Renal pelvis (tissue), 12 donors: ENCODE measurements at places on chromosomes 3 and 15. TPM values are rescaled to one million over a fixed set of nuclear protein-coding genes. Genes with fewer than 3 reads are reported as not detected.

Gene POPDC2
- 4.1 TPM for polyA plus RNA-seq

Gene TNFAIP8L3
- polyA plus RNA-seq = 1.9 TPM

- DNase-seq = no peak
Observed at GRCh38 chr3:66224220-66224619, 3.4 kb downstream of the SLC25A26 start.

GRCh38 chr3:189771842-189772450, 140.8 kb downstream of the TP63 start:
- no peak for DNase-seq

Gene LSAMP
- polyA plus RNA-seq = 12.8 TPM

DNA sequence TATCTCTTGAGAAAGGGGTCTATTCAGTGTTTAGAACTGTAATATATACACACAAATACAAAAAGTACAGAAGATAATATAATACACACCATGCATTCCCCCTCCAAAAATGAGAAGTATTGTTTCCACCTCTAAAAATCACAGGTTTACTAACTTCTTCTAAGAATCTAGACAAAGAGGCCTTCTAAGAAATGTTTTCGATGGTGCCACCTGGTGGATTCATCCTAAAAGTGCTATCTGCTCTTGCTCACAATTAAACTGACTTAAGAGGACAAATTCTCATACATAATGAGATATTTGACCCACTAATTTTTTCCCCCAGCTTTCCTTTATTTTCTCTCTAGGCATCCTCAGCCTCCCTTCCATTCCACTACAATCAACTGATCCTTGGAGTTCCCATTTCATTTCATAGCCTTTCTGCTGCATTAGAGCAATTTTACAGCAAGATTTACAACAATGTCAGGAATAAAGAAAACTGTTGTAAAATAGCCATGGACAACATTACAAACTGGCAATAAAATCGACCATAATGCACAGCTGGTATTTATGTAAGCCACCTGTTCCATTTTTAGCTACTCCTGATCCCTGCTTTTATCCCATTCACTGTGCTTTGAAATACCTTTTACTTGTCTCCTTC, 124.6 kb downstream of the ARRDC4 start:
- peak; percentile 72 for DNase-seq

- no peak for DNase-seq
Observed at GRCh38 chr3:128064962-128065361, 12.7 kb downstream of the SEC61A1 start.

Gene HCLS1
- 6.7 TPM for polyA plus RNA-seq

DNA sequence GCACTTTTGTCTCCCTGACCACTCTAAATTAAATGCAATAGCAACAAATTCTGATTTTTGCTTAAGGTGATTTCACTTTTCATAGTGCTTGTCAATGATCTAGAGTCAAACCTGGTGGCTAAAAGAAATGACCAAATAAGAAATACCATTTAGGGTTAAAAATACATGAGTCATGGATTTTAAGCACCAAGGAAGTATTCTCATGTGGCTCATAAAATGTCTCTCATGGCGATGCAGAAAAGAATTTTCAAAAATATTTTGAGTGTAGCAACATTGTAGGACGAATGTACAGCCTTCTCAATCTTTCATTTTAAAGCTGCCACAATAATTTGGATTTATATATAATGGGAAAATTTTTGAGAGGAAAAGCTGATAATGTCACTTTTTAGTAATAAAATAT, 193.6 kb downstream of the EPHA3 start:
- no peak for DNase-seq

GRCh38 chr3:5657106-5657505, 469.6 kb downstream of the EDEM1 start:
- DNase-seq = no peak

- no peak for DNase-seq
Observed at GRCh38 chr15:60374628-60375081, 23.1 kb downstream of the ANXA2 start.

Gene DLEC1
- polyA plus RNA-seq = 1.6 TPM

DNA sequence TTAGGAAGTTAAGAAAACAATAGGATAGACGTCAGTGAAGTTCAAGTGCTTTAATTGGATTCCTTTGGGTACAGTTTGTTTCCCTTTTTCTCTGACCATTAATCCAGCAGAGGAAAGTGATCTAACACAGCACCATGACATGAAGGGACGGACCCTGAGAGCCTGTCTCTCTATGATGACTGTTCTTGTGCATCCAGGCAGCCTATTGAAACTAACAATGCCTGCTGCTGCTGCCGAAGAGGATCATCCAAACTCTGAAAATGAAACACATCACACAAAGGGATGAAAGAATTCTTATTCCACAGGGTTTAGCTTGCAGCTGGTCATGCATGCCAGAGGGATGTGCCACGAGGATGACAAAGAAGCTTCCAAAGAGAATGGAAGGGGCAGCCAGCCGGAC, 75.5 kb downstream of the ZBTB20 start:
- peak; percentile 46 for DNase-seq

GRCh38 chr3:73136941-73137340, 75.5 kb downstream of the EBLN2 start:
- DNase-seq = no peak

Gene SLC15A2
- 22.0 TPM for polyA plus RNA-seq

Gene RYR3
- polyA plus RNA-seq = 19.2 TPM

GRCh38 chr15:57962887-57963286, 102.6 kb downstream of the ALDH1A2 start:
- DNase-seq = no peak

DNA sequence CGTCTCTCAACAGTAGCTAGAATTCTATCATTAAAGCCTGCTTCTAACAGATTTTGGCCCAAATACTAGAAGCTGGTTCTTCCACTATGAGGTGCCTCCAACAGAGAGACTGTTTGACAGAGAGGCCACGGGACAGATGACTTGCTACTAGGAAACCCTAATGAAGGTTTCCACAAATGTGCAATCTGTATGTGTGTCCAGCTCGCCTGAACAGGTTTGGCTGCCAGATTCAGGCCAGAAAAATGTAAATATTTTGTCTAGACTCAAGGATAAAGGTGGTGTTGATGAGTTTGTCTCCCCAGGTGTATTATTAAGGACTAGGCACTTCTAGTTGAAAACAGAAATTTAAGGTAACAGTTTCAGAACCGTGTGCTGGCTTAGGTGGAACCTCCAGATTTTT, 91.6 kb upstream of the TRIM42 start:
- DNase-seq = no peak

- DNase-seq = no peak
Observed at GRCh38 chr3:16728770-16729745, 123.8 kb upstream of the DAZL start.

- DNase-seq = no peak
Observed at GRCh38 chr3:143535994-143536784, 312.1 kb downstream of the SLC9A9 start.

- no peak for DNase-seq
Observed at GRCh38 chr3:42106646-42107045, 15.5 kb downstream of the TRAK1 start.

Gene MCTP2
- polyA plus RNA-seq = 20.2 TPM

DNA sequence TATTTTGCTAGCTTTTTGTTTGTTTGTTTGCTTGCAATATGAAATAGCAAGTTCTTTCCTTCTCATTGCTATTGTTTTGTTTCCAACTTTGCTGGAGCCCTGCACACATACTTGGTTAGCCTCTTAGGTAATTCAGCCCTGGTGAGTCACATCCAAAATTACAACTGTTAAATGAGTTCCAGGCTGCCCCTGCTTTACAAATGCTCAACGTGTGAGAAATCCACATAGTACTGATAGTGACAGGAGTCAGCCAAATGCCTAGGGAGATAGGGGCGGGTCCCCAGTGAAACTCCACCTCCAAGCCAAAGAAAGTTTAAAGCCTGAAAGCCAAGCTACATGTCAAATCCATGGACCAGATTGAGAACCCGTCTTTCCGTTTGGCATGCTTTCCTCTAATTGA, 81.3 kb upstream of the RNF7 start:
- no peak for DNase-seq

- no peak for DNase-seq
Observed at GRCh38 chr15:64029110-64029509, 17.2 kb downstream of the DAPK2 start.

GRCh38 chr15:92429378-92430068, 35.8 kb downstream of the ST8SIA2 start:
- no peak for DNase-seq

GRCh38 chr3:54358316-54358715, 236.0 kb downstream of the CACNA2D3 start:
- DNase-seq = no peak

DNA sequence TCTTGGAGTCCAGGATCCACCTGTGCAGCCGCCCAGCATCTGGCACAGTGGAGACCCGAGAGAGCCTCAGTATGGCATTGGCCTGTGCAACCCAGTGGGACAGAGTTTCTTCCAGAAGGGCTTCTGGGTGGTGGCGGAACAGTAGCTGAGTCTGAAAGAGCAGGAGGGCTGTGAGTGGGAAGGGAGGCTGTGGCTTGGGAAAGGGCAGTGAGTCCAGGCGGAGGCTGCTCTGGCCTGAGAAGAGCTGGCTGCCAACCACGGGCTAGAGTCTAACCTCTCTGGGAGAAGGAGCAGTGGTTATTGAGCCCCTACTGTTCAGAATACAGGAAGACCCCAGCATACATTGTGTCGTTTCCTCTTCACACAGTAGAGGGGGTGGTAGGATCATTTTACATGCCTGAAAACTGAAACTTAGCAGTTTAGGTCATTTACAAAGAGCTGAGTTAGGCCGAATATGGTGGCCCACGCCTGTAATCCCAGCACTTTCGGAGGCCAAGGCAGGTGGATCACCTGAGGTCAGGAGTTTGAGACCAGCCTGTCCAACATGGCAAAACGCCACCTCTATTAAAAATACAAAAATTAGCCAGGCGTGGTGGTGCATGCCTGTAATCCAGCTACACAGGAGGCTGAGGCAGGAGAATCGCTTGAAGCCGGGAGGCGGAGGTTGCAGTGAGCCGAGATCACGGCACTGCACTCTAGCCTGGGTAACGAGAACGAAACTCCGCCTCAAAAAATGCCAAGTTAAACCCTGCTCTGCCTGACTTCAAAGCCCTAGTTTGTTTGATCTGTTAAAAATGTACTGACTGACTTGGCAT, 3.2 kb downstream of the AEN start:
- peak; percentile 68 for DNase-seq

DNA sequence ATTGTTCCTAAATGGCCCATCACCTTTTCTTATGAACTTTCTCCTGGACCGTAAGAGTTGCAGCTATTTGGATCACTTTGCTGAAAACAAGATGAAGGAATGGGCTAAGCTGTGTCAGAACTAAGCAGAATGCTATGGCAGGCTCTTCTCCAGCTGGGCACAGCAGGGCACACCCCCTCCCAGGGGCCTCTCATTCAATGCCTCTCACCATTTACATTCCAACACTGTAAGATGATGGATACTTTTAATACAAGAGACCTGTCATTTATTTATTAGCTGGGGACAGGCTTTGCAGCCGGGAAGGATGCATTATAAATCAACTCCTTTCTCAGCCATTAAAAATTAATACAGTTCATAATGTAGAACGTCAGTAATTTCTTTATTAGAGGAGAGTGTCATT, 240.1 kb downstream of the NTRK3 start:
- DNase-seq = no peak

DNA sequence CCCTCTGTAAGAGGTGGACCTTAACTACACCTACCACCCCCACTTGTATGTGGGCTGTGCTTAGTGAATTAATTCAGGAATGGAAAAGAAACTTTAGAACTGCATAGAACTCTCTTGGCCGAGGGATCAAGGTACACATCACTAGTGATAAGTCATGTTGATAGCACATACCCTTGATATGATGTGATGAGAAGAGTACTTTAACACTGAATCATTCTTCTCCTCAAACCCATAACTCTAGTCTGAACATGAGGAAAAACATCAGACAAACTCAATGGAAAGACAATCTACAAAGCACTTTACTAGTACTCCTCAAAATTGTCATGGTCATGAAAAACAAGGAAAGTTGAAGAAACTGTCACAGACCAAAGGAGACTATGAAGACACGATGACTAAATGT, 87.6 kb downstream of the P2RY1 start:
- DNase-seq = no peak
